ENCODE measurements at places on chromosomes 4 and X. TPM values are rescaled to one million over a fixed set of nuclear protein-coding genes. Genes with fewer than 3 reads are reported as not detected.

Gene RPA4
- not detected for total RNA-seq

GRCh38 chrX:101918751-101919150, 13.1 kb downstream of the ZMAT1 start:
- DNase-seq: no peak

Gene CT47B1
- not detected for total RNA-seq

Gene FAM236B
- not detected for total RNA-seq

DNA sequence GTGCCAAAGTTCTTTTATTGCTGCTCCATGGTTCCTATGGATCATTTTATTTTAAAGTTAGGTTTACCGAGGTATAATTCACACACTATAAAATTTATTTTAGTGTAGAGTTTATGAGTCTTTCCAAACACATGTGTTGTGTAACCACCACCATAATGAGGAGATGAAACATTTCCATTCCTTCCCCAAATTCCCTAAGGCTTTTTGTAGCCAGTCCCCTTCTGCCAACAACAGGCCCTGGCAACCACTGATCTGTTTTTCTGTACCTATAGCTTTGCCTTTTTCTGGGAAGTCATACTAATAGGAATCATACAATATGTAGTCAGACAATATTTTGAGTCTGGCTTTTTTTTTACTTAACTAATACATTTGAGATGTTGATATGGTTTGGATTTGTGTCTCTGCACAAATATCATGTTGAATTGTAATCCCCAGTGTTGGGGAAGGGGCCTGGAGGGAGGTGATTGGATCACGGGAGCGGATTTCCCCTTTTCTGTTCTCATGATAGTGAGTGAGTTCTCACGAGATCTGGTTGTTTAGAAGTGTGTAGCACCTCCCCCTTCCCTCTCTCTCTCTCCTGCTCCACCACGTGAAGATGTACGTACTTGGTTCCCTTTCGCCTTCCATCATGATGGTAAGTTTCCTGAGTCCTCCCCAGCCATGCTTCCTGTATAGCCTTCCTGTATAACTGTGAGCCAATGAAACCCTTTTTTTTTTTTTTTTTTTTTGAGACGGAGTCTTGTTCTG, 59.6 kb upstream of the DHX15 start:
- no peak for DNase-seq

DNA sequence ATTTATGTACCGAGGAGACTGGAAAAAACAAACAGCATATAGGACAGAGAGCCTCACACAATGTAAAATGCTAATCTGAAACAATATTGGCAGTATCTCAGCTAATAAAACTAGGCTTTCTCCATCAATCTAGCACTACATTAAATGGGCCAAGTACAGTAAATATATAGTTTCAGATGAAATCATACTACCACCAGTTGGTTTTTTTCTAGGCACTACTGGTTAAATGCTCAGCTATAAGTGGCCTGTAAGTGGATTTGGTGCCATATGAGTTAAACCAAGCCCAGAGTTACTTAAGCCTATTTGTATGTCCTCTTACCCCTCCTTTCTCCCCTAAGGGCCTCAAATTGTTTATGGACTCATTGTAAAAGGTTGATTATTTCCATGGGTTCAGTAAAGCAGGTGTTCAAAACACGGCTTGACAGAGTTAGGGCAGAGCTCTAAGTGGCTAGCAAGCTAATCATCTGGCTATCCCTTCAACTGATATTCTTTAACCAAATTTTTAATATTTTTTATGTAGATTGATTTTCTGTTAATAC, 57.5 kb downstream of the FAM13A start:
- no peak for DNase-seq

DNA sequence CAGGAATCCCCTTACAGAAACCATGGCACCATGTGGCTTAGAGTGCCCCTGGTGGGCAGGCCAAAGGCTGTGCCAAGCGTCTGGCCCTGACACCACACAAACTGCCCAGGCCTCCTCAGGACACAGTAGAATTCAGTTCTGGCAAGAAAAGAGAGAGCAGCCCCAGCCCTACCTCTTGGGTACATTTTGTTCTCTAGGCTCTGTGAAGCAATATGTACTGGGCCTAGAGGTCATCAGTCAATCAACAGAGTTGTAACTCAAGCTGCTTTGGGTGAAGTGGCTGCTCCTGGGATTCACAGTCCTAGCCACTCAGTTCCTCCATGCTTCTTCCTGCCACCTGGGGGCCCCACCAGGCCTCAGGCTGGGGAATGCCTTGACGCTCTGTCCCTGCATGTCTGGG, 158.1 kb upstream of the MAMLD1 start:
- no peak for DNase-seq

Gene XPNPEP2
- 0.07 TPM for total RNA-seq

DNA sequence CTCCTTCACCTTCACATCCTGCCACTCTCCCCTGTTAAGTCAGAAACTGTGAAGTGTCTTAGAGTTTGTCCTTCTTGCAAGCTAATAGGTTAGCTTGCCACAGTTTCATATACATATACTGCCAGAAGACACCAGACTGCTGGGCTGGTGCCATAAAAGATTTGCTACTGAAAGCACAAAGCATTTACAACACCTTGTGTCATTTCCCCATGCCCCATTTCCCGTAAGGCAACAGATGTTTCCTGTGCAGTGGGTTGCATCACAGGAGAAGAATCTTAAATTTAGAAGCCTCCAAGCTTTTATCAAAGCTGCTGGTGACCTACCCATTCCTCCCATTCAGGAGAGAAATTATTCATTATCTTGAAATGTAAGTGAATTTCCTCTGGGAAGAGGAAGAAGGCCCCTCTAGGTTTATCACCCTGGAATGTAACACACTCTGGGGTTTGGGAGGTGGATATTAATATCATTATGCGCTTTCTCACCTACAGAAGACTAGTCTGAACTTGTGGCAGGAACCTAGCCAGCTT, 34.5 kb upstream of the RAB33B start:
- DNase-seq: no peak

Gene TBC1D9
- total RNA-seq: 0.70 TPM

All from WTC11 (cell line).